Stimulated activated CD8-positive, alpha-beta memory T cell treated with anti-CD3 and anti-CD28 coated beads, Interleukin-15, amount 100 ng/mL, for 48 hours (primary cell): ENCODE measurements at places on chromosomes 6 and 20.

GRCh38 chr6:33704215-33705066 is 7.1 kb downstream of the UQCC2 start:
- no peak for DNase-seq

DNA sequence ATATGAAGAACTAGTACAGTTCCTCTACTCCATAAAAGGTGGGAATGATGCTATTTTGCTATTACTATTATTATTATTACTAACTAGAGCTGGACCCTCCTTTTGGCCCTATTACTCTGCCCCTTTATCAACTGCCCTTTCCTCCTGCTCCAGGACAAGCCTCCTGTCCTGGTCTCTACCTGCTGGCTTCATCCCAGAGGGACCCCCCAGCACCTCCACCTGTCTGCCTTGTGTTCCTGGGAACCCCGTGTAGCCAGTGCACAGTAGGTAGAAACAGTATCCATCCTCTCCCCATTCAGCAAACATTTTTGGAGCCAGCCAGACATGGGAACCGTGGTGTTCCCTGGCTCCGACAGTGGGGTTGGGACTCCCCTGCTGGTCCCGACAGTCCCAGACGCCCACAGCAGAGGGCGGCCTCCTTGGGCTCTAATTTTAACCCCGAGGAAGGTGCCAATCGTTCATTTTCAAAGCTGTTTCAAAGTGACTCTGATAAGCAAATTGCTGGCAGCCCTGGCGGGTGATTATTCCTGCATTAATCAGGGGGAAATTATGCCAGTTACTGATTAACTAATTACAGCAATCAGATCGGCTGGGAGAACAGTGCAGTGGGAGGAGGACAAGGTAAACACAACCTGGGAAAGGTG is 44.2 kb upstream of the MDGA1 start:
- no peak for DNase-seq

GRCh38 chr6:40347571-40348011 is 239.6 kb downstream of the LRFN2 start:
- DNase-seq: no peak

- DNase-seq: no peak
These were observed 32.8 kb downstream of the LAMA4 start for GRCh38 chr6:112221561-112221960.

GRCh38 chr20:16666272-16666671 is 63.6 kb upstream of the SNRPB2 start:
- no peak for DNase-seq

- DNase-seq: no peak
These were observed 1.1 kb upstream of the ZBTB46 start for GRCh38 chr20:63831993-63832686.

- DNase-seq: no peak
These were observed 42.3 kb downstream of the PDYN start for GRCh38 chr20:1951436-1952115.

DNA sequence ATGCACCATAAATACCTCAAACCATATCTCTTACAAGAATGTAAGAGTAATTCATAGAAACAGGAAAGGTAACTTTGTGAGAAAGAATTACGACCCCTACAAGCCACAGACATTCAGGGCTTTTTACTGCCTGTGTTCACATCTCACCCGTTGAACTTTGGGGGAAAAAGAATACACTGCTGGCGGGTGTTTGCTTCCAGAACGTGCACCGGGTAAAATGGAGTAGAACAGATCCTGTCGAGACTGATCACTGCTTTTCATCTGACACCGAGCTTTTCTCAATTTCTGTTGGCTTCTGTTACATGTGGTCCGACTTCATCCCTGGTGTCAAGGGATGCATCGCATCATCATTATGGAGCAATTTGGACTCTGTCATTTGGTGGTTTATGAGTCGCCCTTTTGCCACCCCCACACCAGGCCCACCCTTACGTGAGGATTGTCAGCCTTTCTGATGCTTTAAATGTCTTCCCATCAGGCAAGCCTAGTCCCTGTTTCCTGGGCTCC is 219.2 kb upstream of the ZFP64 start:
- DNase-seq: peak; percentile 14

DNA sequence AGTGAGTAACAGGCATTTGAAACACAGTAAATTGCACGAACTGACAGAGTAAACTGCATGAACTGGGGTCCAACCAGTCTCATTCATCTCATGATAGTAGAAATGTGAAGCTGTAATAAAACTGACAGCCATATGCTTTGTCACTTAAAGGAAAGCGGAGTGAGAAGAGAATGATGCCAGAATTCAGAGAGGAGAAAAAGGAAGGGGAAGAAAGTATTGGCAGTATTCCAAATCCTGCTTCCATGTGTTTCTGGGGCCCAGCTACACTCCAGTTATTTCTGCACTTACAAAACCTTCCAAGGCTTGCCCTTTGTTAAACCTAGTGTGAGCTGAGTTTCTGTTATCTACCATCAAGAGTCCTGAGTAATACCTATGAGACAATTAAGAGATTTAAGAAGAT is 17.2 kb downstream of the SNX14 start:
- DNase-seq: no peak

DNA sequence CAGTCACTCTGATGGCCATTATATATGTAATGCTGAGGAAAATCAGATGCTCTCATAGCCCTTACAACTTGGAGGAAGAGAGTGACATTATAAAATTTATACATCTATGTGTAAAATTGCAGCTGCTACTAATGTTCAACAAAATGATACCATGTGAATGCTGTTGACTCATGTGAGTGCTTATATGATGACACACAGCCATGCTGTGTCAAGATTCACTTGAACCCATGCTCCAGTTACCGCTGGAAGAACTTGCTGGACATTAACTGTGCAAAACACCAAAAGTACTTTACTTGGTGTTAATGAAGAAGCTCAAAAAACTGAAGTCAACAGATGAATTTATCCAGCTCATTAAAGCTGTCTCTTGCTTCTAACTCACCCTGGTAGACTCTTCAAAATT is 318.9 kb upstream of the PLCB4 start:
- DNase-seq: no peak

- no peak for DNase-seq
These were observed 167.6 kb upstream of the CST7 start for GRCh38 chr20:24781418-24781980.

DNA sequence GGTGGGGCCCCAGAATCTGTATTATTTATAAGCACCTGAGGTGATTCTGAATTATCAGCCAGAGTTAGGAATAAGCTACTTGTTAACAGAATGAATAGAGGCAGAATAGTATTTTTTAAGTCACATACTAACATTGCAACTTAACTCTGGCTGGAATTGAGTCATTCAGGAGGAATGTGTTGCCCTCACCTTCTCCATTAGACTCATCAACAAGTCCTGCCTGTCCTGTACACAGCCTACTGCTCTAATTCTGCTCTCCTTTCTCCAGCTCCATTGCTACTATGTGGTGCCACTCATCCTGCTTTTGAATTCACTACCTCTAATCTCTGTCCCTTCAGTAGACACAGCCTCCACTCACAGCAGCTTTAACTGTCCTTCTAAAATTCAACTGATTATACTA is 669.4 kb downstream of the DHX35 start:
- no peak for DNase-seq

DNA sequence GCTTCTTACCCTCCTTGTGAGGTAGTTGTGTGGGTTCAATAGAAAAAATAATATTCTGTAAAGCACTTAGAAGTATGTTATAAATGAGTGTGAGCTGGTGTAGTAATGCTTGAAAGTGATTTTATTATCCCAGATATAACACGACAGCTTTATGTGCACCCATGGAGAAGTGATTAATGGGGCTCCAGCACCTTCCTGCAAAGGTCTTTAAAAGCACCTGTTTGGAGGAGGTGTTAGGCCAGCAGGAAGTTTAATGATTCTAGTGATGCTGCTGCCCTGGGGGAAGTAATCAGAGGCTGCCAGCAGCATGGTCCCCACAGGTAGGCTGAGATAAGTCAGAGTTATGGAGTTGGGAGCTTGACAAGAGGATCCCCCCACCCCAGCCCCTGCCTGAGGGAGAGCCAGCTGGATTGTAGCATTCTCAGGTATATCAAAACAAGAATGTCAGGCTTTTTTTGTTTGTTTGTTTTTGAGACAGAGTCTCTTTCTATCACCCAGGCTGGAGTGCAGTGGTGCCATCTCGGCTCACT is 166.3 kb downstream of the PHACTR1 start:
- DNase-seq: no peak

- no peak for DNase-seq
These were observed 125.7 kb downstream of the CRYBG1 start for GRCh38 chr6:106486236-106486635.

- DNase-seq: no peak
These were observed 57.1 kb downstream of the OGFRL1 start for GRCh38 chr6:71345476-71346333.

GRCh38 chr6:103675807-103676406 is 1183.8 kb downstream of the HACE1 start:
- no peak for DNase-seq

GRCh38 chr6:165618241-165618640 is 44.8 kb downstream of the PDE10A start:
- DNase-seq: no peak

DNA sequence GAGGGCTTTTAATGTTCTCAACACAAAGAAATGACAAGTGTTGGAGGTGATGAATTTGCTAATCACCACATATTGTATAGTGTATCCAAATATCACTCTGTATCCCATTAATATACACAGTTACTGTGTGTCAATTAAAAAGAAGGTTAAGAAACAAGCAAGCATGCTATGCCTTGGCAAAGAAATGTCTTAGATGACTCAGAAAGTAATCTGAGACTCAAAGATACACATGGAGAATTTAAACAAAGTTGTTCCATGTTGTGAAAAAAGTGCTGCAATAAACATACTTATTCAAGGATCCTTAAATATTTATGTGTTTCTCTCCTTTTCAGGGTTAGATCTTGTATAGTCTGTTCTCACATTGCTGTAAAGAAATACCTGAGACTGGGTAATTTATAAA is 300.9 kb downstream of the DHX35 start:
- DNase-seq: no peak

DNA sequence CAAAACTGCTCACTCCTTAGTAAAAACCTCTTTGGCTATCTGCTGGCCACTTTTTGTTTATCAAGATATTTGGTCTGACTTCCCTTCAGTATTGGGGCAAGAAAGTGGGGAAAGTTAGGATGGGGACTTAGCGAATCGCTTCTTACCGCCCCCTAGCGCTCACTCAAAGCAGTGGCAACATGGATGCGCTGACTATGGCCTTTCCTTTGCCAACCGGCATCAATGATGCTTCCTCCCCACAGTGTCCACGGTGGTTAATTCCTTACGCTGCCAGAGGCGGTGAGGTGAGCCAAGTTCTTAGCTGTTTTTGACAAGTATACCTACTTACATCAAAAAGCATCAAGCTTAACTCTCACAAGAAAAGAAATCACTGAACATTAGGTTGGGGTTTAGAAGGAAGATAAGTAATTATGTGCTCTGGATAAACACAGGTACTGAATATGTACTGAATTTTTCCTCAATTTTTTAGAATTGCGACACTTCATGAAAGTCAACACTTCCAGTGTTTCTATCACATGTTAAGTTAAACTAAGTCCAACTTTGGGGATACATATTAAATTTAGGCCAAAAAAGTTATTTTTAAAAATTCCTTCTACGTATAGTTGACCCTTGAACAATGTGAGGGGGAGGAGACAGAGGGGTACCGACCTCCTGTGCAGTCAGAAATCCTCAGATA is 86.7 kb downstream of the GMDS start:
- no peak for DNase-seq

GRCh38 chr20:34940081-34940481 is 15.5 kb downstream of the GSS start:
- DNase-seq: no peak

GRCh38 chr6:117267766-117268534 is 2.6 kb downstream of the VGLL2 start:
- DNase-seq: no peak

DNA sequence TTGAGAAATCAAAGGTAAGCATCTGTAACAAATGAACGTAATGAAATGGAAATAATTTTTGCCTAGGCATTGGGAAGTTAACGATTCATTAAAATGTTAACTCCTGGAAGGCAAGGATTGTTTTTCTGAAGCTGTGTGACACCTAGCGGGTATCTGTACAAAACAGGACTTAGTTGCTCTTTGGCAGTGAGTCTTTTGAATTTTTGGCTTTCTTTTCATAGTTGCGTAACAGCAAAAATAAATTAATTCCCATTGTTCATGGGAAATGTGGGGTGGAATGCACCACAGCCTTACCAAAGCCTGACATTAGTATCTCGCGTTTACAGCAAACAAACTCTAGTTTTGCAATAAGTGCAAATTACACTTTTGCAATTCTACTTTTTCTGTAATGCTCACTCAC is 92.7 kb upstream of the DTNBP1 start:
- DNase-seq: no peak

DNA sequence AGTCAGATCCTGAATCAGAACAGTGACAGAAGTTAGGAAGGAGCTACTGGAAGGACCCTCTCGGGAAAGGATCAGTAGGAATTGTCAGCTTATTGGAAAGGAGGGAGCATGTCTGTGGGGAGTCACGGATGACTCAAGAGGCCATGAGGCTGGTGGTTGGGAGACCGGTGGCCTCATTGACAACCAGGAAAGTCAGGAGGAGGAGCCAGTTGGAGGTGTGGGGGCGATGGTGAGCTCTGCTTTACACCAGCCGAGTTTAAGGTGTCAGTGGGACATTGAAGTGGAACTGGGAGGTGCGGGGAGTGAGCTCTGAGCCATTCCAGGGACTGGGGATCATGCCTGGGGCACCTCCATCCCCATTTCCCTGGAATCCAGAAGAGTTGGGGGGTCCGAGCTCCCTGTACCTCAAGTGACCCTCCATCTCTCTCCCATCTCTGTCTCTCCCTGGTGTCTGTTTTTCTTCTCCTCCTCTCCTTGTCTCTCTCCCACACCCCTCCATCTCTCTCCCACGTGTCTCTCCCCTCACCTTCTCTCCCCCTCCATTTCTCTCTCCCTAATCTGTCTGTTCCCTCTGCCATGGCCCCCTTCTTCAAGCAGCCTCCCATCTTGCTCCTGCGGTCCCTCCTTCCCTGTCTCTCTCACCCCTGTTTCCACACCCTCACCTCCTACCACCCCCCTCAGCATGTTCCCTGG is 14.3 kb upstream of the ZBTB9 start:
- no peak for DNase-seq

GRCh38 chr6:56637640-56638039 is 5.0 kb downstream of the DST start:
- no peak for DNase-seq

- no peak for DNase-seq
These were observed 709.8 kb downstream of the EPM2A start for GRCh38 chr6:145025488-145025887.

- no peak for DNase-seq
These were observed 159.8 kb upstream of the FERMT1 start for GRCh38 chr20:6282642-6283041.

DNA sequence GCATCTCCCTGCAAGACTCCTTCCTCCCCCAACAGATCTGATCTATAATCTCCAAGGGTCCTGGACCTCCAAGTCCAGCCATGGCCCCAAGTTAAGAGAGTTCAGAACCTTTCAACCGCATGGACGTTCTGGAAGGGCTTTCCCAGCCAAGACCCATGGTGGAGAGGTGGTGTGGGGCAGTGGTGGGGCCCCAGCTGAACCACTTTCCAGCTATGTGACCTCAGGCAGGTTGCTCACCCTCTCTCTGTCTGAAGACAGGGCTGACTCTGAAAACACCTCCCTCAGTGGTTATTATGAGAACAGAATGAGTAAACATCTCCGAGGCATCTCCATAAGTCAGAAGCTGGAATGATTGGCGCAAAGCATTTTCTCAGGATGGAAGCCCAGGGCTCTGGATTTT is 887 bp downstream of the CLPS start:
- no peak for DNase-seq
